Large intestine (tissue), 12 donors: ENCODE measurements at places on chromosomes 1 and 21.

DNA sequence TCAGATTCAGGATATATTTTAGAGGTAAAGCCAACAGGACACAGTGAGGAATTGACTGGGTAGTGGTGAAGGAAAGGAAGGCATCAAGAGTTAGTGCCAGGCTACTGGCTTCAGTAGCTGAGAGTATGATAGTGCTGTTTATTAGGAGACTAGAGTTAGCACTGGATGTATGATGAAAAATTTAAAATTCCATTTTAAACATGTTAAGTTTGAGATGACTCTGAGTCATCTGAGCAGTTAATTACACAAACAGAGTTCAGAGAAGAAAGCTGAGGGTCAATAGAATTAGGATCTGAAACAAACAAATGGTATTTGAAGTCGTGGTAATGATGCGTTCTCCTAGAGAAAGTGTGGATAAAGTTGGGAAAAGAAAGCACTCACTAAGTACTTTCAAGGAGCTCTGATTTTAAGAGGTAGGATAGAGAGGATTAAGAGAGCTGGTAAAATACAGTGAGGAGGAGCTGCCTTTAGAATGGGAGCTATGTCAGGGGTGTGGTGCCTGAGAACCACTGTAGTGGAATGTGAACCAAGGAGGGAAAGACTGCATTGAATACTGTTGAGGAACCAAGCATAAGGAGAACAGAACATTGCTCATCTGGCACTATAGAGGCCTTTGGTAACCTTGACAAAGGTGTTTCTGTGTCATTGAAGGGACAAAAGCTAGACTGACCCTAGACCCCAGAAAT, 21.7 kb upstream of the SHCBP1L start:
- DNase-seq: no peak

- no peak for DNase-seq
Observed at GRCh38 chr1:232034556-232034955, 408.0 kb downstream of the DISC1 start.

GRCh38 chr21:40638466-40639251, 208.3 kb downstream of the DSCAM start:
- no peak for DNase-seq

- DNase-seq: no peak
Observed at GRCh38 chr21:25518491-25518911, 88.8 kb downstream of the MRPL39 start.

GRCh38 chr21:42230178-42230577, 11.2 kb downstream of the ABCG1 start:
- no peak for DNase-seq

DNA sequence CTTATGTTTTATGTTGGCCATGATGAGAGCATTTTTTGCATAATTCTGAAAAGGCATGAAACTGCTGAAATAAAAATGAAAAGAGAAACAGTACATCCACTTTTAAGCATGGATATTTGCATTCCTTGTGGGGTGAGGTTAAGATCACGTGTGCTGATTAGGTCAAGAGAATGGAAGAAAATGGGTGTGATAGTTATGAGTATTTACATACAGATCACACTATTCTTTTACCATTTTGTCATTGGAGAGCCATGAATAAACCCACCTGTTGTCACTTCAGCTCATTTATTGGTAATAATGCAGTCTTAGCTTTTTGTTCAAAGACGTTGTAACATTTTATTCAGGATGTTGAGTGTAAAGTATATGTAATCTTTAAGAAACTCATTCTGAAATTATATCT, 153.2 kb downstream of the NOS1AP start:
- DNase-seq: no peak

DNA sequence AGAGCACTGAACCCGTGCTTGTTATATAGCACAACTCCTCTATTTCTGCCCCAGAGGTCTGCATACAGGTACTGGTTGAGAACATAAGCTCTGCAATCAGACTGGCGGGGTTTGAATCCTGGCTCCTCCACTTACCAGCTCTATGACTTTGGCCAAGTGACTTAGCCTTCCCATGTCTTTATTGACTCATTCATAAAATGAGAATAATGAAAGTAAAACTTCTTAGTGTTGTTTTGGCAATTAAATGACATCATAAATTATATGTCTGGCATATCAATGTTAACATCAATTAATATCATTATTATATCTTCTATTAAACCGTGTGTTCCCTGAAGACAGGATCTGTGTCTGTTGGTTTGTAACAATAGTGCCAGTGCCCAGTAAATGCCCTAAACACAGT, 4.3 kb downstream of the INKA2 start:
- no peak for DNase-seq

GRCh38 chr1:9281071-9281827, 11.4 kb upstream of the SPSB1 start:
- DNase-seq: no peak

DNA sequence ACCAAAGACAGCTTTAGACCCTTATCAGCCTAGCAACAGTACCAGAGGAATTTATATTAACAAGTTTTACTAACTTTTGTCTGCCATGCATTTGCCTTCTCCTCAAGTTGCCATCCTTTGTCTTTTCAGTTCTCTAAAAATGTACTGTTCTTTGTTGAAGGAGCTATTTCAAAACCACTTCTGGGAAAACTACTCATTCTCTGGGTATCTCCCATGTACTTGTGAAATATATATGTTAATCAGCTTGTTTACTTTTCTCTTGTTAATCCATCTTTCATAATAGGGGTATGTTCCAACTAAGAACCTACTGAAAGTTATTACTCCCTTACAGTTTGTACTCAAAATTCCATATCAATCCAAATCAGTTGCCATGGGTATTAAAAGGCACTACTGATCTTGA, 16.3 kb downstream of the DPYD start:
- no peak for DNase-seq

- no peak for DNase-seq
Observed at GRCh38 chr1:228277491-228278431, 69.9 kb downstream of the OBSCN start.

DNA sequence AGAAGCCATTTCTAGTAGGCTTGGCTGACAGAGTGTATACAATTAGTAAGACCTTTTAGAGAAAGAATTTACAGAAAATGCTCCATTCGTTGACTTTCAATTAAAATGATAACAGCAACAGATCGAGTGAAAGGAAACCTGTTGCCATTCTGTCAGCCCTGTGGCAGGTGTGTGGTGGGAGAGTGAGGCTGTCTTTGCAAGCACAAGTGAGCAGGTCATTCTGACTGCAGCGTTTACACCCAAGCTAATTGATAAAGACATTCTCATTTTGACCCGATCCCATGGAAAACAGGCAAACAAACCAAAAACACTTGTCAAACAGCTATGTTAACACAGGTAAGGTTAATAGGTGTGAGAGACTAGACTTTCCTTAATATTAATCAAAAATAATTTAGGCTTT, 257.3 kb downstream of the PTBP2 start:
- DNase-seq: no peak

DNA sequence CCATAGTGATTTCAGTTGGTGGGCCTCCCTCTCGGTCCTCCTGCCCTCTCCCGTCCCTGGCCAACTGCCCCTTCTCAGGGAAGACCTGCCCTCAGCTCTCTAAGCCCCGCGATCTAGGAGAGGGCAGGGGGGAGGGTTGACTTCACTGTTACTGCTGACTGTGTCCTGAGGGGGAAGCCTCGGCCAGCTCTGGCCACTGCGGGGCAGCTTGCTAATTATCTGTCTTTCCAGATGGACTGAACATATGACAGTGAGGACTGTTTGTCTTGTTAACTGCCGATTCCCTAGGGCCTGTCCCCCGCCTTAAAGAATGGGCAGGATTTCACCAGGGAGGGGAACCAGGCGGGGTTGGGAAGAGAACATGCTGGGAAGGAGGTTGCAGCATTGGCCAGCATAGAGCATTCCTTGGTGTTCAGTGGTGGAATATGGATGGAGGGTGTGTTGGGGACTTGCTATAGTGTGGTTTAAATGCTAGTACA, 22.9 kb downstream of the NIPAL3 start:
- DNase-seq: no peak

DNA sequence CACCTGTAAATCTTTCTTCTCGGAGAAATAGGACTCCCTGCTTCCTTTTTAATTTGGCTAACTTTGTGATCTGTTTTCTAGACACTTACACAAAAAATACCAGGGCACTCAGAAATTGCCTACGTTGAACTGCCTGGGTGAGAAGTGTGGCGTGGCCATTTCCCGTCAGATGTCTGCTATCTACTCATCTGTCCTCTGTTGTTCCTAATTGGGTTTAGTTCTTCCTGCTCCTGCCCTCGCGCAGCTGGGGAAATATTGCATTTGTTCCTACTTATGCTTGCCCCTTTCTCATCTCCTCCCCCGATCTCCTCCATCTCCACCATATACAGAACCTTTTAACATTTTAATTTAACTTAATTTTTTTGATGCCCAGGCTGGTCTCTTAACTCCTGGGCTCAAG, 55.1 kb downstream of the CD58 start:
- no peak for DNase-seq

DNA sequence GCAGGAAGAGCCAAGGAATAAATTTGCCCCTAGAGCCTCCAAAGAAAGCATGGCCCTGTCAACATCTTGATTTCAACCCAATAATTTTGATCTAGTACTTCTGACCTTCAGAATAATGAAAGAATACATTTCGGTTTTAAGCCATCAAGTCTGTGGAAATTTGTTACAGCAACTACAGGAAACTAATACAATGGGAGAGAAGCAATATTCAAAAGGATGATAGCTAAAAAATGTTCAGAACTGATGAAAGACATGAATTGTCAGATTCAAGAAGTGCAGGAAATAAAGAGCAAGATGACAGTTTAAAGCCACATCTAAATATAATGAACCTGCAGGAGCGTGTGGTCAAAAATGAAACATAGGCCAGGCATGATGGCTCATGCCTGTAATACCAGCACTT, 24.8 kb upstream of the IFFO2 start:
- no peak for DNase-seq

- DNase-seq: no peak
Observed at GRCh38 chr1:46456411-46456963, 33.1 kb upstream of the DMBX1 start.
